ENCODE measurements at places on chromosomes 2 and 18. TPM values are rescaled to one million over a fixed set of nuclear protein-coding genes. Genes with fewer than 3 reads are reported as not detected.

- DNase-seq = no peak
These were observed 111.3 kb downstream of the NDUFA10 start for GRCh38 chr2:239913636-239914417.

GRCh38 chr2:230904856-230905447, 20.1 kb downstream of the GPR55 start:
- DNase-seq = no peak

- no peak for DNase-seq
These were observed 1188.2 kb upstream of the FAM98A start for GRCh38 chr2:34787341-34787740.

DNA sequence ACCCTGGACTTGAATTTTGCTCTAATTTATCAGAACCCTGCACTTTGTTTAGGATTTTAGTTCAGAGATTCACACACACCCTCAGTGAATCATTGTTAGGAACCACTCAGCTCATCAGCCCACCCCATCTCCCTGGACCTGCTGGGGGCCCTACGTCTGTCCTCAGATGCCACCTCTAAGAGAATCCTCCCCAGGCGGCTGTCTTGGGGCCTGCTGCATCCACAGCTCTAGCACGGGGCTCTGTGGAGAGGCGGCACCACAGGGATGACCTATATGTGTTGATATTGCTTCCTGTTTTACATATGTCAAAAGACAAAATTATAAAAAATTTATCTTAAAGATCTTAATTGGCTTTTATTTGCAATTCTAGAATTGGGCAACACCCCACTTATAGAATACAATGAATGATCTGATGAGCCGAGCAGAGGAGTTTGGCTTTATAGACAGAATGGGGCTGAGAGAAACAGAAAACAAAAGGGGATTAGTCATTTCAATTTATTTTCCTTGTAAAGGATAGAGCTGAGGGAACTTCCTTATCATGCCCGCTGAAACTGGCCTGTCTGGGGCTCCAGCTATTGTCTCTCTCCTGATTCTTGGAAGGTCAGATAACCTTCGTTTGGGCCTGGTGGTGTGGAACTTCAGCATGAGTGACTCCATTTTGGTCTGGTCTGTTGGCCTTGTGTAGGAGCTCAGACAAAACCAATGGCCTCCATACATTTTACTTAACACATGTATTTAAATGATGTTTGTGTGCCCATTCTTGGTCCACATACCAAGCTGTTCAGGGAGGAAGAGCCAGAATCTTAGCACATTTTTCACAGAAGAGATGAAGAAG, 1.4 kb downstream of the MYO7B start:
- DNase-seq = no peak

DNA sequence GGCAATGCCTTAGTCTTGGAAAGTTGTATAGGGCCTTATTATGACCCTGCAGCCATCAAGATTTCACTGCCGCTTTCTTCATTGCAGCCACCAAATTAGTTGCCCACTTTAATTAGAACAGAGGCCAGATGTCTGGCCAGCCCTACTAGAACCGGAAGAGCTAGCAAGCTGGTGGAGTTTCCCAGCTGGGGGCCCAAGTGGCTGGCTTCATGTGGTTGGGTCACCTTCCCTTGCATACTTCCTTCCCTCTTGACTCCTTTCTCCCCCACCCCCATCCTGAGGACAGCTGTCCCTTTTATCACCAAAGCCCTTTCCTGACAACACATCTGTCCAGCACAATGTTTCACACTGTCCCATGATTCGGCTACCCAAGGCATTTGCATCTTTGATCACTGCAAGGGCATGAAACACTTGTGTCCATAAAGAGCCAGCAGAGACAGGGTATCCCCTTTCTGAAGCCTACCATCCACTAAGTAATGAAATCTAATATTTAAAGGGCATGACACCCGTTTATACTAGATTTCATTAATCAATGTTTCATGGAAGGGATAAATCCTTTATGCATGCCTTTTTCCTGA, 187.2 kb downstream of the BCL11A start:
- DNase-seq = peak; percentile 13

DNA sequence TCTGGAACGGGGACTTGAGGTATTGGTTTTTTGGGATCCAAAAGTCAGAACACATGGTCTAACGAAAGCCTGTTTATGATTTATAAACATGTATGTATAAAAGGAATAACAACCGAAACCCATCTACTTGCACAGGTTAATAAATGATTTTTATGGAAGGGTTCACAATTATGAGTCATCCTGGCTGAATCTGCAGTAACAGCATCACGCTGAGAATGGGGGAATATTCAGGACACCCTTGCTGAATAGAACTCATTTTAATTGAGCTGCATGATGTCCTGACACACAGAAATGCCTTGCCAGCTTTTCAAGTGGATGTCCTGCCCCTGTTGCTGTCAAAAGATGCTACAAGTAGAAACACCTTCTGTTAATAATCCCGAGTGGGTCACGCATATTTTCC, 54.7 kb upstream of the TGFA start:
- DNase-seq = no peak

DNA sequence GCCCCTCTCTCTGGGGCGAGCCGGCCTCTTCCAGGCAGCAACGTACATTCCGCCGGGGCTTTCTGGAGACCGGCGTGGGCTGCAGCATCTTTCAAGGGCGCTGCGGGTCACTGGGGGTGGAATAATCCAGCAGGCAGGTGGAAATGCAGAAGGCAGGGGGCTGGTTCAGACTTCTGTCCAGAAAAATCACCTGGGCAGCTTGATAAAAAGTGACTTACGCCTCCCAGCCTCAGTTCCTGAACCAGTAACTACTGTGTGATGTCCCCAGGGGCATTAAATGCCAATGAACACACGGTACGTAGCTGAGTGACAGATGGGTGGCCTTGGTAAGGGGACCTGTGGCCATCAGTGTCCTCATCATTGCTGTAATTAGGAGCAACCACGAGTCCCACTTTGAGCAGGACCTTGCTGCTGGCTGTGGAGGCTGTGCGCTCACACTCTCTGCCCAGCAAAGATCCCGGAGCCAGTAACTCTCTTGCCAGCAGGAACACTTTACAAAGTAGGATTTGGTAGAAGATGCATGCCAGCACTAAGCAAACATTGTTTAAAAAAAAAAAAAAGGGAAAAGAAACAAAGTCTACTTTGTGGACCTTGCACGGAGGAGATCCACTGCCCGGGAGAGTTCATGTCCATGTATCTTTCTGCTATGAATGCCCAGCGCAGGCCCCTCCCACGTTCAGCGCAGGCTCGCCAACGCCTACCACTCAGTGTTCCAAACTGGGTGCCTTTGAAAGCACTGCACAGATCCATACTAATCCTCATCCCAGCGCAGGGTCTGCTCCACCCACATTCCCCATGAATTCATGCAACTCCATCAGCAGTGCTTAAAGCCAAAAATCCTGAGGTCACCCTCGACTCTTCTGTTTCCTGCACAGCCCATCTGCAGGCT, 177.3 kb downstream of the HDAC4 start:
- DNase-seq = peak; percentile 79

GRCh38 chr18:58996131-58996641, 131.5 kb downstream of the ZNF532 start:
- DNase-seq = peak; percentile 30

The RAMP1 gene
- polyA plus RNA-seq = 41.6 TPM

Data from muscle of arm (tissue), 14 donors.